ENCODE measurements at places on chromosomes 11 and 22. TPM values are rescaled to one million over a fixed set of nuclear protein-coding genes. Genes with fewer than 3 reads are reported as not detected.
A peak's percentile ranks its signal among the peaks of the same experiment; 100 is the strongest.

DNA sequence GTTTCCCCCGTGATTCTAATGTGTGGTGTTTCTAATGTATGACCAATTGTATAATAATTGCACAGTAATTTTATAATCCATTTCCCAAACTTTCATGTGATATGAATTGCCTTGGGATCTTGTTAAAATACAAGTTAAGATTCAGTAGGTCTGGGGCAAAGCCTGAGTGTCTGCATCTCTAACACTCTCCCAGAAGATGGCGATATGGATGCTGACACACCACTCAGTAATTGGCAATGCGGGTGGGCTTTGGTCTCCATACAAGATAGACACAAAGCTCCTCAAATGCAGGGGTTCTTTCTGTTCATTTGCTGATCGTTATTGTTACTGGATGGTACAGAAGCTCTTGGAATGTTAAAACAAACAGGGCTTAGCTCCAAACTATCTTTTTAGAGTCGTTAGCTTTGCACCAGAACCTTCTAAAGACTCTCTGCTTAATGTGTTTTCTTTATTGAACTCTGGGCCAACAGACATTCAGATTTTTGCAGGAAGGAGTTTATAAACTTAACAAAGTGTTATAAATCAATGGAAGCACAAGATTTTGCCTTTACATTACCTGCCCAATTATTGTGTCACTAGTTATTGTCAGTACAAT is 45.4 kb upstream of the ANO3 start:
- no peak for DNase-seq

- DNase-seq = no peak
These were observed 417.8 kb upstream of the CCDC179 start for GRCh38 chr11:23278121-23278520.

GRCh38 chr11:69439651-69440464 is 41.6 kb upstream of the LINC01488 start:
- no peak for DNase-seq

GRCh38 chr22:49306632-49307480 is 520.8 kb downstream of the BRD1 start:
- no peak for DNase-seq

GRCh38 chr11:48049036-48049435 is 68.7 kb downstream of the PTPRJ start:
- DNase-seq = no peak

The MS4A18 gene
- total RNA-seq = not detected

DNA sequence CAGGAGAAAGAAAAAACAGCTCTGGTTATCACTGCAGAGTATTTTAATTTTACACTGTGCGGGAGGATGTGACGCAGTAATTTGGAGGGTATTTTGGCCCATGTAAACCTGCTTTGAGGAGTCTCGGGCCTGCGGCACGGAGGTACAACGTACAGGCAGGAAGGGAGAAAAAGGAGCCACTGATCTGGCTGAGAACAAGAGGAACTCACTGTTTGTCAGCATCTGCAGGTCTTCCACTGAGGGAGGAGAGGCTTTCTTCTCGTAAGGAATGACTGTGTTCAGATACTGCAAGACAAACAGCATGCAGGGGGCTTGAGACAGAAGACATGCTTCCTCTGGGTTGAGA is 44.0 kb downstream of the FEZ1 start:
- DNase-seq = no peak

DNA sequence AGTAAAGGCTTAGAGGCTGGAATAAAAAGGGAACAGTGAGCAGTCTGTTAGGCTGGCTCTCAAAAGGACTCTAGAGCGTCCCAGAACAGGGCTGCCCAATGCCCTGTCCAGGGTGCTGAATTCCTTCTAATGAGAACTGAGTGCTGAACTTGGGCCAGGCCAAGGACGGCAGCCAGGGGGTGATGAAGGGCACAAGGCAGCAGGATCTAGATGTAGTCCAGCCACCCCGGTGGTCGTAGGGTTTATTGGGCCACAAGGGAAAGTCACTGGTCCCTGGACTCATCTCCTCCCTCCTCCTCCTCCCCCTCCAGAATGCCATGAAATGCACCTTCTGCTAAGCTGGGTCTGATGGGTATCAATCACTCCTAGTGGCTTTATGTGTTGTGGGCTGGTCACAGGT is 19.2 kb downstream of the NPTXR start:
- DNase-seq = peak; percentile 68

GRCh38 chr11:5600374-5600851 is 4.0 kb downstream of the TRIM6 start:
- peak; percentile 50 for DNase-seq

The PAX6 gene
- 4.7 TPM for total RNA-seq

GRCh38 chr11:73957654-73958361 is 7.0 kb downstream of the DNAJB13 start:
- no peak for DNase-seq

DNA sequence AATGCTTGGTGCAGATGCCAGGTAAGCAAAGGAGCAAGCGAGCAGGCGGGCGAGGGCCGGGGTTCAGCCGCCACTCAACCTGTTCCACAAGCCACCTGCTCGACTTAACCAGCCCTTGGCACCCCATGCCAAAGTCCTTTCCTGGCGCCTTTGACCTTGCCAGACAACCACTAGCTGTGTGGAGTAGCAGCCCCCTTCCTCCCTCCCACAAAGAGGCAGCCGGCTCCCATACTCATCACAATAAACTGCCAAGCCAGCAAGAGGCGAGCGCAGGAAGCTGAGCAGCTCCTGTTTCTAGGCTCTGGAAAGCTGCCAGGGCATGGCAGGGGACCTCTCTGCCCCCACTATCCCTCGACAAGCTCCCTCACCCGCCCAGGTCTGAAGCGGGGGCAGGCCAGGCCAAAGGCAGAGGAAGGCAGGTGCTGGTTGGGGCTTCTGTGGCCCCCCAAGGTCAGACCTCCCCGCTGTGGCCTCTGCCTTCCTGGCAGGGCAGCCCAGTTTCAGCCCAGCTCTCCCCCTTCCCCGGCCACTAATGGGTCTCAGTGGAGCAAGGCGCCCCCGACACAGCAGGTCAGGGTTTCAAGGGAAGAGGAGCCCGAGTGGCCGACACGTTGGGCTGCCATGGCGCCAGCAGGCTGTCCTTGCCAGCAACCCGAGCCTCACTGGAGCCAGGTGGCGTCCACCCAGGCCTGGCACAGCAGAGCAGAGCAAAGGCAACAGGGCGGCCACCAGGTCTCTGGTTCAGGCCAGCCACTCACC is 15.3 kb downstream of the MACROD1 start:
- DNase-seq = no peak

The TBC1D10A gene
- 44.3 TPM for total RNA-seq

GRCh38 chr11:45820211-45820857 is 15.4 kb downstream of the SLC35C1 start:
- no peak for DNase-seq

DNA sequence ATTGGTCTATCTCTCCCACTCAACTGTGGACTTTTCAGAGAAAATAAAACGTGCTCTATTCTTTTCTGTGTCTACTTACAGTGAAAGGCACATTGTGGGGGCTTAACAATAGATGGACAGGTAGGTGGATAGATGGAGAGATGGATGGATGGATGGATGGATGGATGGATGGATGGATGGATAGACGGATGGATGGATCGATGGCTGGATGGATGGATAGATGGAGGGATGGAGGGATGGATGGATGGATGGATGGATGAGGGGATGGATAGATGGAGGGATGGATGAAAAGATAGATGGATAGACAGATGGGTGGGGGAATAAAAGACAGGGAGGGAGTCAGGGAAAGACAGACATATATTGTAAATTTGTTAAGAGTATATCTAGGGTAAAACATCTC is 14.2 kb upstream of the SLC1A2 start:
- DNase-seq = no peak

DNA sequence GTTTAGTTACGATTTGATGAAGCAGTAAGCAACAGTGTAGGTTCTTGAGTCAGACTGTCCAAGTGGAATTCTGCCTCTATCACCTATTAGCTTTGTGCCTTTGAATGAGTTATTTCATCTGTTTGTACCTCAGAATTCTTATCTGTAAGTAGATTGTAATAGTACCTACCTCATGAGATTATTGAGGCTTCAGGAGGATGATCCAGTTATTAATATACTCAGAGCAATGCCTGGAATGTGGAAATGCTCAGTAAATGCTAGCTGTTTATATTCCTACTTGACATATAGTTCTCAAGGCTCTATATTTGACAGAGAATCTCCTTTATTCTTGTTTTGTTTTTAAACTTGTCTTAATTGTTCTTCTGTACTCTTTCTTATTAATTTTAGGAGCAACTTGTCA is 70.1 kb downstream of the SFI1 start:
- no peak for DNase-seq

The SMIM38 gene
- not detected for total RNA-seq

The CCDC87 gene
- total RNA-seq = 0.61 TPM

The C11orf87 gene
- not detected for total RNA-seq

GRCh38 chr11:69125861-69126260 is 29.9 kb upstream of the SMIM38 start:
- DNase-seq = no peak

The SCUBE1 gene
- 0.14 TPM for total RNA-seq

GRCh38 chr11:102494216-102494615 is 36.3 kb downstream of the MMP7 start:
- peak; percentile 63 for DNase-seq

DNA sequence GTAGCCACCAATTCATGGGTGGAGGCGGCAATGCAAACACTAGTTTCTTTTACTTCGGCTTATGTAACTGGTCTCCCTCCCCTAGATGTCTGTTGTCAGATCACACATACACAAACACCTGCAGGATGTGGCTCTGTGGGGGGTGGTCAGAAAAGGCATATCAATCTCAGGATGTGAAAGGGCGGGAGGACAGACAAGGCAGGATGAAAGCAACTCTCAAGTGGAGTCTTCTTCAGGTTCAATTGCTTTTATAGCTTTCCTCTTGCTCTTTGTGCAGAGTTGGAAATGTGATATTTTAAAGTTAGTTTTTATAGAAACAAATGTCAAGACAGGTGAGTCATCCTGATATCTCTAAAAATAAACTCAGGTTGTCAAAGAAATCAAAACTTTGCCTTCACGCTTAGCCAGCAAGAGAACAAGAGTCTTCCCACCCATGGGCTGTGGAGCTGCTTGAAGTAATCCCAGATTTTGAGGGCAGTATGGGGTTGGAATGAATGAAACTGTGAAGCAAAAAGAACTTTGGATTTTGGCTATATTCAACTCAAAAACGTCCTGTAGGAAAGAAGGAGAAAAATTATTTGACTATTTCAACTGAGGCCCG is 423.4 kb downstream of the GUCY1A2 start:
- DNase-seq = no peak

DNA sequence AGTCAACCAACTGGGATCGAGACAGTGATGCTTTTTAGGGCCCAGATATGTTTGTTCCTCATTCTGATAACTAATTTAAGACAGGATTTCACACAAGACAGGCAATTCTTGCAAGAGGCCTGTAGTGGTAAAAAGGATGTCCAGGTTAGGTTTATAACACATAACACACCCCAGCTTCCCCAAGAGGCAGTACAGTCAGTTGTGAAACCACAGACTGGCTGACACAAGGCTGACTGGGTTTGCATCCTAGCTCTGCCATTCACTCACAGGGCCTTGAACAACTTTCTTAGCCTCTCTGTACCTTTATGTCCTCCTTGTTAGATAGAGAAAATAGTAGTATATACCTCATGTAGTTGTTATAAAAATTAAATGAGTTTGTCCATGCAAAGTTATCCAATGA is 55.0 kb upstream of the PTH start:
- no peak for DNase-seq

DNA sequence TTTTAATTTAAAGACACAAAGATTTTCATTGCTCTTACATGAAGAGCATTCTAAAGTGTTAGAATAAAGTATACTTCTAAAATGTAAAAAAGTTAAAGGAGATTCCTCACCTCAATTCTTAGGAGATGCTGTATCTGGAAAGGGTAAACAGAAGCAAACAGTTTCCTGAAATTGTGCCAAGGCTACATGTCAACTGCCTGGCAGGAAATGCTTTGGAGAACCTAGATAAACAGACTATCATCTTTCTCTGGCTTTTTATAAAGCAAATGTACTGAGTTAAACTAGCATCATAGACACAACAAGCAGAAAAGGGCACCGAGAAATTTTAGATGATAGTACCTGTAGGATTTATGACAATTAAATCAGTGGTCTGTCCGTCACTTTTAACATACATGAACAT is 24.7 kb upstream of the AKIP1 start:
- DNase-seq = no peak

The ANKRD13D gene
- 22.5 TPM for total RNA-seq

DNA sequence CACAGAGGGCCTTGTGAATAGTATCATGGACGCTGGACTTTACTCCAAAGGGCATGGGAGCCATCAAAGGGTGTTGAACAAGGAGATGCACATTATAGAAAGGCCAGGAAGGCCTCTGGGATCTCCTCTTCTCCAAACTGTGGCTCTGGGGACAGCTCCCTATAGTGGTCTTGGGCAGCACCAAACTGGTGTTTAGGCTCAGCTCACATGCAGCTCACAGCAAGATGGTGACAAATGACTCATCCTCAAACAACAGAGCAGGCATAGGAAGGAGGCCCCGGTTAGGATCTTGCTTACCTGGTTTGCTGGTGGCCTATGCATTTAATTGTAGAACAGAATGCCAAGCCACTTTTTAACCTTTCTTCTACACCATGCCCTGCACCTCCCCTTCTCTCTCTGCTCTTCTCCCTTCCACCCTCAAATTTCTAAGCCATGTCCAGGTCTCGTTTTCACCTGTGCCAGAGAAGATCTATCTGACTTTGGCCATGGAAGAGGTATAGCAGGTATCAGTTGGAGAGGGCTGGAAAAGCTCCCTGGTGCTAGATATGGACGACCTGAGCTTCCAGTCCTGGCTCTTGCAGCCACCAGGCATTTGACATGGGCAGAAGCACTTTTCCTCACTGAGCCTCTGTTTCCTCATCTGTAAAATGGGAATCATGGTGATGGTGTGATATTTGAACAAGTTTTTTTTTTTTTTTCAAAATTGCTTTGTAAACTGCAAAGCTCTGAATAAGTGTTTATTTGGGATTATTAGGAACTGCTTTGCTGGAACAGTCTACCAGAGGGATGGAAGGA is 14.4 kb upstream of the EHF start:
- no peak for DNase-seq

The CNGA4 gene
- not detected for total RNA-seq

DNA sequence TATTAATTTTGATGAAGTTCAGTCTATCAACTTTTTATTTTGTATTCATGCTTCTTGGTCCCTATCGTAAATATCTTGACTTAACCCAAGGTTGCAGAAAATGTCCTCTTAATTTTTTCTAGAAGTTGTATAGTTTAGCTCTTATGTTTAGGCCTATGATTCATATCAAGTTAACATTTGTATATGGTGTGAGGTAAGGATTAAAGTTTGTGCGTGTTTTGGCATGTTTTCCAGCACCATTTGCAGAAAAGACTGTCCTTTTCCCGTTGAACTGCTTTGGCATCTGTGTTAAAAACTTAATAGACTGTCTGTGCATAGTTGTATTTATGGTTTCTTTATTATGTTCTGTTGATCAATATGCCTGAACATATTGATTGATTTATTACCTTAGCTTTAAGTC is 42.3 kb downstream of the ARHGEF12 start:
- no peak for DNase-seq
